Stimulated activated naive CD4-positive, alpha-beta T cell treated with Interleukin-2 at 50 U/mL for 16 hours (primary cell): ENCODE measurements at places on chromosomes 6 and 20.

- DNase-seq, result no peak
Observed at GRCh38 chr6:148345578-148345977, 2.9 kb downstream of the SASH1 start.

DNA sequence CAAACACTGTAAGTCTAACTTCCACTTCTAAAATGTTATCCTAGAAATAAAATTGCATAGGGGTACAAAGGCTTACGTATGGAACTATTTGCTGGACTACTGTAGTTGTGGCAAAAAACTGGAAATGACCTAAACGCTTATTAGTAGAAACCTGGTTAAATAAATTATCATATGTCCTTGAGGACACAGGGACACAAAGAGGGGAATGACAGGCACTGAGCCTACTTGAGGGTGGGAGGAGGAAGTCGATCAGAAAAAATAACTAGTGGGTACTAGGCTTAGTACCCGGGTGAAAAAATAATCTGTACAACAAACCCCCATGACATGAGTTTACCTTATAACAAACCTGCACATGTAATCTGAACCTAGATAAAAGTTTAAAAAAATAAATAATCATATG lies 28.4 kb downstream of the BCAS1 start:
- no peak for DNase-seq

DNA sequence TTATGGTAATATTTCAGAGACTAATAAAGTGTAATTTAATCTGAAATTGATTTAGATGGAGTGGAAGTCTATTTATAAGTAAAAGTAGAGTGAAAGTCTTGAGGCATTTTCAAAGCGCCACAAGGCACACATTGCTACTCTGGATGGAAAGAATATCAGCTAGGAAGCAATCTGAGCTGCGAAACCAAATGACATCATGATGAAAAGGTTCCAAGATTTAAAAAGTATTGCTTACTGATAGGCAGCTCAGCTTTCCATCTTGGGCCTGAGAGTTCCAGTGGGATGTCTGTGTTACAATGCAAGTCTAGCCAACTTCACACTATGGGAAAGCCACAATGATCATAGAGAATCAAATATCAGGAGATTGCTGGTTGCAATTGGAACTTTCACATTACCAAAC lies 126.9 kb upstream of the VGLL2 start:
- DNase-seq, result no peak

- DNase-seq, result no peak
Observed at GRCh38 chr6:53581173-53581773, 36.4 kb upstream of the GCLC start.

GRCh38 chr6:129903082-129903481 lies 42.0 kb upstream of the TMEM244 start:
- no peak for DNase-seq

DNA sequence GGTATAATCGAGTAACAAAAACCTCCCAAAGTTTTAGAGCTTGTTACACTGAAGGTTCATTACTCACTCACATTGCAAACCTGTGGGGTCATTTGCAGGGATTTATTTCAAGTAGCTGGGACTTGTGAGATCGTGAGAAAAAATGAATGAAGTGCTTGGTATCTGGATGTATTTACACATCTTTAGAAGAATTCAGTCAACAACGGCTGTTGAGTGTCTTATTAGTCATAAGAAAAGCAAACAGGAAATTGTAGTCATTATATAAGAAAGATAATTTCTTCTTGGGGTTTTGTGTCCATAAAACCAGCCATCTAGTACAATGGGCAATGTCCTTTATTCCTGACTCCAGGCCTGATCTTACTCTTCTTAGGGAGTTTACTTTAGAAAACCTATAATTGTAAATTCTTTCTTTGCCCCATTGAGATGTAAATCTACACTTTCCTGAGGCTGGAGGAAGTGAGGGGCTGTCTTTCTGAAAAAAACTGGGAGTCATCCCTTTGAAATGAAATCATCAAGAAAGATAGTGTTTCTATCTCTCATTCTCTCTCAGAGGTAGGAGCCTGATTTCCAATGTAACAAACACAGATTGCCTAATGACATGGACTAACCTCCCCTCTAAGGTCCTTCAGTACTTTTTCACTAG lies 202.5 kb upstream of the ASCC3 start:
- DNase-seq, result no peak

DNA sequence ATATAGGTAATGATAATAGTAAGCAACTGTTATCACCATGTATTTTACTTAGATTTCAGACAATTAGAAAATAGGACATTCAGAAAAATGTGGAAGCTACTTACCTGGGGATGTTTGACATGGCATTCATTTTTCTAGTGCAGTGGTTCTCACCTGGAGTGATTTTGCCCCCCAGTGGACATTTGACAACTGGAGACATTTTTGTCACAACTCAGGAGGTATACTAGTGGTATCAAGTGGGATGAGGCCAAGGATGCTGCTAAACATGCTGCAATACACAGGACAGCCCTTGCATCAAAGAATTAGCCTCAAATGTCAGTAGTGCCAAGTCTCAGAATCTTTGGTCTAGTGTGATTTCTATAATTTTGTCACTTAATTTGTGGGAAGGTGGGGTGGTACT lies 36.1 kb downstream of the NUS1 start:
- DNase-seq, result no peak

DNA sequence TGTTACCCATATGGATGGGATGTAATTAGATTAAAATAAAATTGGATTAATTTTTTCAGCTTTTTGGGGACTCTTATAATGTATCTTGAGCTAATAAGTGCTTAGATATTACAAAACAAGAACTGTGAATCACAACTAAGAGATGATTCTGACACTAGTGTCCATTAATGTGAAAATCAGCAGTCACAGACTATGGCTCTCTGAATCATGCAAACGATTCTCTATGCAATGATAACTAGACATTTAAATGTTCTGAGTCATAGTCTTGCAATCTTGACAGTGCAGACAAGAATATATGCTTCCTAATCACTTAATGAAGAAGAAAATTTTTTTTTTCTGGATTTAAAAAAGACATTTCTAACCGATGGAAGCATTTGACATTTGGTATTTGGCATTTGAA lies 82.2 kb upstream of the OPRM1 start:
- no peak for DNase-seq

- peak; percentile 2 for DNase-seq
Observed at GRCh38 chr6:27517928-27518787, 45.3 kb upstream of the ZNF184 start.

DNA sequence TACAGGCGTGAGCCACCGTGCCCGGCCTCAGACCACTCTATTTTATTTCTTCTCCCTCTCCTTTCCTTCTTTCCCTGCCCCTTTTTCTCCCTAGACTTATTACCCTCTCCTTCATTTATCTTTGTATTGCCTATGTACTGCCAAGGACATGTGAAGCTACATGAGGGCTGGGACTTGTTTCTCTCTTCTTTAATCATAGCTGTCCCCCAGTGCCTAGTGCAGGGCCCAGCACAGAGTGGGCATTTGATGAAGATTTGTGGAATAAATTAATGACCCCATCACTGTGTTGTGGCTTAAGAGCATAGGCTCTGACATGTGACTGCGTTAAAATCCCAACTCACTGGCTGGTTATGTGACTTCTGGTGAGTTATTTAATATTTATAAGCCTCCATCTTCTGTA lies 6.0 kb downstream of the DOK5 start:
- no peak for DNase-seq

DNA sequence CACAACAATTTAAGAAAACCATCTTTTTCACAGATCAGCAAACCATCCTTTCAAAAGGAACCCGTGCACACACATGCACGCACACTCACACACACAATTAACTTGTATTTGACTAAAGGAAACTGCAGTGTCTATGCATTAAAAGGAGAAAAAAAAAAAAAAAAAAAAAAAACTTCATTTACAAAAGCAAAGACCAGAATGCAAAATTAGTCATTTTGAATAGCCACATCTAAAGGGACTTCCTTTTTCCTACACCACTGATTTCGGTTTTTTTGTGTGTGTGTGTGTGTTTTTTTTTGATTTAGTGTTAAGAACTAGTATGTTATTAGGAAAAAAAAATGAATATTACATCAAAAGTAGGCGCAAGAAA lies 6.3 kb downstream of the ZMYND8 start:
- no peak for DNase-seq

GRCh38 chr6:160798625-160799024 lies 96.6 kb downstream of the PLG start:
- DNase-seq, result no peak

GRCh38 chr6:73471686-73472290 lies 10.3 kb downstream of the MTO1 start:
- DNase-seq, result no peak

DNA sequence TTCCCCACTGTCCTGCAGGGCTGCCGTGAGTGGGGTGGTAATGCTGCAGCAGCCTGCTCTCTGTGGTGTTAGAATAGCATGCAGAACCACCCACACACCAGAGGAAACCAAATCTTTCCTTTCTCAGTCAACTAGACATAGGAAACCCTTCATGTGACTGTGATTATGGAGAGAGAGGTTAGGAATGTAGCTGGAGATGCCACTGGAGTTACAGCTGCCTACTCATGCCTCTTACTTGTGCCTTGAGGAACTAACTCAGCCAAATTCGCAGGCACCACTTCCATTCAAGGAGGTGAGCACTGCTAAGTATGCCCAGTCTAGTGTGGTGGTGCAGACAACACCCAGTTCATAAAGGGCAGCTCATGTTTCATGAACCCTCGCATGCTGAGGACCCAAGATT lies 27.4 kb downstream of the MUC22 start:
- DNase-seq, result no peak

- DNase-seq, result no peak
Observed at GRCh38 chr6:90086517-90086916, 192.2 kb downstream of the GJA10 start.

DNA sequence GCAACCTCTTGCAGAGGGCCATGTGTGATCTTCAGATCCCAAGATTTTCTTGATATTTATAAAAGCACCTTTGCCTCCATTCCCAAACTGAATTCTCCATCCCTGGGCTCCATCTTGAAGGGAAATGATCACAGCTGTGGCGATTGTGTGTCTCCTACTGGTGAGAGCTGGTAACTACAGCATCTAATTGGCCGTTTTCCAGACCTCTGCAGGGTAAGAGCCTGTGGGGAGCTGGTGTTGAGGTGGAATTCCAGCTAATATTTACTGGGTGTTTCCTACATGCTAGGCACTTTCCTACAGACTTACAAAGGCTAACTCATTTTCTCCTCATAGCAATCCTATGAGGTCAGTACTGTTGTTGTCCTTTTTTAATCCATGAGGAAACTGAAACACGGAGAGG lies 59.2 kb upstream of the FNDC1 start:
- DNase-seq, result no peak

DNA sequence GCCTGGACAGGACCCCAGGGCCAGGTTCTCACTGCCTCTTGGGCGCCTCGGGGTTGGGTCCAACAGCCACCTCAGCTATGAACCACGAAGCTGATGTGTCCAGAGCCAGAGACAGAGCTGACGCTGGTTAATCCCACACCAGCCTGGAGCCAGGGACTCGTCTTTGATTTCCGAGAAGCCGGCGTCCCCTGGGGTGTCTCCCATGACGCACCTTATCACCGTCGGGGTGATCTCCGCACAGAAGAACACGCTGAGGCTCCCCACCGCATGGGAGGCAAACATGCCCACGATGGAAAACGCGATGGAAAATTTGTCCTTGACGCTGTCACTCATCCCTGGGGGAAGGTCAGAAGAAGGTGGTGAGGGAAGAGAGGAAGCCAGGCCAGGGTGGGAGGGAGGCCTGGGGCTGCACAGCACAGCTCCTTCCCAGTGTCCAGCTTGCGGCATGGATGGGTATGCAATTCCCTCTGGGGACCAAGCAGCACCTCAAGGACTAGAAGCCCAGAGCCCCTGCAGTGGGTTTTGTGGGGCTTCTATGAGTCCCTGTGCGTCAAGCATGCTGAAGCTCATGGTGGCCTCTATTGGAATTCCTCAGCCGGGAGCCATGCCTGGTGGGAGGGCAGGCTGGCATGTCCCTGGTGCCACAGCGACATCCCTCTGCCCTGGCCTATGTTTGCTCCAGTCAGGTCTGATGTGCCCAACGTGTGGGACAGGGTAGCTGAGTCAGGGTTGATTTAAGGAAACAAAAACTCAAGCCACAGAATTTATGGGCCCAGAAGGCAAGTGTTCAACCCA lies 25.1 kb downstream of the PSMG4 start:
- DNase-seq, result no peak

DNA sequence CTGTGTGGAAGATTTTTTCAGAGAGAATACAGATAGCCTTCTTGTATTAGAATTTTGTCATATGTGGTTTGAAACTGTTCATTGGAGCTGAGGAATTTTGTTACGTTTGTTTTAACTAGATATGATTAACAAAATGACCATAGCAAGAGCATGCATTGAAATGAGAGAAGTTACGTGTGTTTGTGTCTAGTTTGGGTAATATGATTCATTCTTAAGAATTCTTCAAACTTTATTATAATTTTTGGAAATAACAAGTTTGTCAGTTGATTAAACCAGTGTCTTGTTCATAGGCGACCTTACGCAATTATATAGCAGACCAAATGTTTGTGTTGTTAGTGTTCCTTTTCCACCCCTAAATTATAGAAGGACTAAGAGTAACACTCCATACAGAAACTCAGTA lies 5.5 kb downstream of the GMNN start:
- no peak for DNase-seq

DNA sequence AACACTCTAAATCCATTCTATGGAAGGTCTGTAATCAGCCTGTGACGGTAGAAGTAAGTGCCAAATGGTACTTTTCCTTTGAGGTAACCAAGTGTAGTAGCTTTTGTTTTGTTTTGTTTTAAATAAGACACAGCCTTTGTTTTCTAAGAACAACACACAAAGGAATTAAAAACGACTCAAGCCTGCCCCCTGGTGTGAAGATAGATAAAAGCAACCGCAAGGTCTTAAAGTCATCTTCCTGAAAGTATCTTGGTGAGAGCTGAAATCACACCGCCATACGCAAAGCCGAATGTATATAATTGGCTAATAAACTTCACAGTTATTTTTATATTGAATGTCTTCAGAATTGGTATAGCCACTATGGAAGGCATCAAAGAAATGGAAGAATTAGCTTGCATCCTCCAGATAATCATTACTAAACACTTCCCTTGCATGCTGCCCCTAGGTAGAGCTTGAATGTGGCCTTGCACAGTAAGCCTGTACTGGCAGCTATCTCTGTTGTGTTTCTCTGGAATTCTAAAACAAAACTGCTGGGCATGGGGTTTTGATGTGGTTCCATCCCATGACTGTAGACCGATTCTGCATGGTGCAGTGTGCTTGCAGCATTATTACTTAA lies 95.6 kb downstream of the LAMP5 start:
- DNase-seq, result no peak
